ENCODE measurements at places on chromosomes 11 and 22. TPM values are rescaled to one million over a fixed set of nuclear protein-coding genes. Genes with fewer than 3 reads are reported as not detected.

Gene NOX4
- total RNA-seq = 7.9 TPM

Gene PIH1D2
- 4.9 TPM for total RNA-seq

Gene HSPB2
- total RNA-seq = not detected

DNA sequence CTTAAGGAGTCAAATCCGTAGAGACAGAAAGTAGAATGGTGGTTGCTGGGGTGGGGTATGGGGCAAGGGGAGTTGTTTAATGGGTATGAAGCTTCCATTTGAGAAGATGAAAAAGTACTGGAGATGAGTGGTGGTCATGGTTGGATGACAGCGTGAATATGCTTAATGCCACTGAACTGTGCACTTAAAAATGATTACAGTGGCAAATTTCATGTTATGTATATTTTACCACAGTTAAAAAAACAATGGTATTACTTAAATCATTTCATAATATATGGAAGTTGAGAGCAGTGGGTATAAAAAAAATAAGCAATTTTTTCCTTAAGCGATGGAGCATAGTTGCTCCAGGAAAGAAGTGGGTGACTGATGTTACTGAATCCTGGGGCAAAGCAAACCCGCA lies 67.1 kb downstream of the C22orf31 start:
- no peak for DNase-seq

- no peak for DNase-seq
Measured at GRCh38 chr22:19982991-19983578, 33.5 kb downstream of the ARVCF start.

GRCh38 chr11:23957314-23957713 lies 539.5 kb upstream of the LUZP2 start:
- no peak for DNase-seq

- DNase-seq = no peak
Measured at GRCh38 chr22:17371448-17371847, 2.2 kb downstream of the CECR2 start.

- DNase-seq = no peak
Measured at GRCh38 chr11:100719809-100720221, 32.7 kb downstream of the ARHGAP42 start.

GRCh38 chr11:96055706-96056387 lies 131.9 kb upstream of the MTMR2 start:
- no peak for DNase-seq

- DNase-seq = no peak
Measured at GRCh38 chr22:42938976-42939375, 76.0 kb downstream of the PACSIN2 start.

DNA sequence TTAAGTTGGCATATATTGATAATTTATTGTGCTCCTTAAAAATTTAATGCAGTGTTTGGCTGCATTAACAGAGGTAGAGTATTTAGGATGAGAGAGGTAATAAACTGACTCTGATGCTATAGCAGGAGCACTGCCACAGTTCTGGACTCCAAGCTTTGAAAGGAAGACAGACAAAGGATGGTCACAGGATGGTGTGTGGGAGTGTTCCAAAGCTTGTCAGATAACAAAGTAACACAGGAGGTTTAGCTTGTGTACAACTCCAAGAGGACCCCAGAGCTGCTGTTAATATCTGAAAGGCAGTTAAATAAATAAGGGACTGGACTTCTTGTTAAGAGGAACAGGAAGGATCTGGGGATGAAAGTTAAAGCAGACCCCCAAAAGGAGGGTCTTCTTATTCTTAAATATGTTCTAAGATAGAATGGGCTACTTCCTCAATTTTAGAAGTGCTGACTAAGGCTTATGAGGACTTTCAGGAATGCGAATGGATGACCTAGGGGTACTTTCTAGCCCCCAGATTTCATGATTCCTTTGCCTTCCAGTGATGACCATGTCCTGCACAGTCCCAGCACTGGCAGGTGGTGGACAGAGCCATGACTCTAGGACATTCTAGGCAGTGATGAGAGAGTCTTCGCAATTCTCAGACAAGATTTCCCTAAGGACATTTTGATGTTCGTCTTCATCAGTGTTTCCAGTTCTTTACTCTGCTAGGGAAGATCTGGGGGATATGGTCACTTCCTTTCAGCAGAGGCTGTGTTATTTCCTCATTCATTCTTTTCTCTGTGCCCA lies 149.1 kb upstream of the RASSF10 start:
- no peak for DNase-seq

DNA sequence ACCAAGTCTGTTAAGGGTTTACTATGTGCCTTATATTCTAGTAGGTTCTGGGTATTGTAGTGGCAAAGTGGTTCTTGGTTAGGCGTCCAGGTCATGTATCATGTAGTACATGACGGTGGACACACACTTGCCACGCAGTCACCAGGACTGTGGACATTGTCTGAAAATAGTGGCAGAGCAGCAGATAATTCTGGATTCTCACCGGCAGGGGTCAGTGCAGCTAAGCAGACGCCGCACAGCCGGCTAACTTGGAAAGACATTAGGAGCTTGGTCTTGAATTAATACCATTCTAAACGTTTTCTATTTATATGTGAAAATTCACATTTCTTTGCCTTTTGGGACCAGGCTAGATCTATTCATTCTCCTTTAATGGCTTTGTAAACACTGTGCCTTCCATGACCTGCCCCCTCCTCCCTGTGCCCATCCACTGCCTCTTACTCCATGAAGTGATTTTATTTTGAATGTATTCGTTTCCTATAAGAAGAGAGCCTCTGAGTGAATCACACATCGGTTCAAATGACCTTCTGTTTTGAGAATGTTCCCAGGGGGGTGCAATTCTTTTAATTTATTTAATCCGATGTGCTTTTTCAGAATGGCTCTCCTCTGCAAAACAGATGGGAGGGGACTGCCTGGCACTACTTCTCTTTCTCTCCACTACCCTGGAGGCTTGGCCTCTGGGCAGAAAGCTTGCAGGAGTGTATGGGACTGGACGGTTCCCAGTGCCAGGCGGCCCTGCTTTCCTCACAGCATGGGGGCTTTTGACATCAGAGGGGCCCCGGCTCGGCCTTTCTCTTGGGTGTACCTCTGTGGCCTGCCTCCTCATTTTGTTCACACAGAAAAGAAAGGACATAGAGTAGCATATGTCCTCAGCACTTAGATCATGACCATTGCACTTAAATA lies 378.0 kb downstream of the NTM start:
- DNase-seq = peak; percentile 47

GRCh38 chr11:112863305-112863704 lies 97.9 kb upstream of the NCAM1 start:
- DNase-seq = no peak

All from progenitor cell of endocrine pancreas (in vitro differentiated cells).